Stimulated activated CD4-positive, alpha-beta T cell treated with anti-CD3 and anti-CD28 coated beads, Interleukin-15, amount 100 ng/mL, for 1 hour (primary cell): ENCODE measurements at places on chromosomes 3 and 15.

DNA sequence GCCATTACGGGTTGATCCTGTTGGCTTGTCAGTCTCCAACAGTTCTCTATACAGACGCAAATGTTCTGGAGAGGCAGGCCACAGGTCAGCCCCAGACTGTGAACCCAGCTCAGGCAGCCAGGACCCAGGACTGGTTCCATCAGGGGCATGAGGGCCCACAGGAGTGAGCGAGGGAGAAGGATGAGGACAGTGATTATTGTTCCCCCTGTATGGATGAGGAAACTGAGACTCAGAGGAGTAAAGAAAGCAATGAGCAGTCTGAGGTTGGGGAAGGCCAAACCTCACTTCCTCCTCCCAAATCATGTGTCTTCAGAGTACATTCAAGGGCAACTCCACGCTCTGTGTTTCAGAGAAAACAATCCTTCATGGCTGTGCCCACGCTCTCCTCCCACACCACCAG is 121.9 kb downstream of the RPLP1 start:
- DNase-seq: no peak

GRCh38 chr3:146712806-146713205 is 107.7 kb upstream of the PLSCR5 start:
- DNase-seq: no peak

- no peak for DNase-seq
Measured at GRCh38 chr3:14235003-14235911, 56.6 kb downstream of the LSM3 start.

DNA sequence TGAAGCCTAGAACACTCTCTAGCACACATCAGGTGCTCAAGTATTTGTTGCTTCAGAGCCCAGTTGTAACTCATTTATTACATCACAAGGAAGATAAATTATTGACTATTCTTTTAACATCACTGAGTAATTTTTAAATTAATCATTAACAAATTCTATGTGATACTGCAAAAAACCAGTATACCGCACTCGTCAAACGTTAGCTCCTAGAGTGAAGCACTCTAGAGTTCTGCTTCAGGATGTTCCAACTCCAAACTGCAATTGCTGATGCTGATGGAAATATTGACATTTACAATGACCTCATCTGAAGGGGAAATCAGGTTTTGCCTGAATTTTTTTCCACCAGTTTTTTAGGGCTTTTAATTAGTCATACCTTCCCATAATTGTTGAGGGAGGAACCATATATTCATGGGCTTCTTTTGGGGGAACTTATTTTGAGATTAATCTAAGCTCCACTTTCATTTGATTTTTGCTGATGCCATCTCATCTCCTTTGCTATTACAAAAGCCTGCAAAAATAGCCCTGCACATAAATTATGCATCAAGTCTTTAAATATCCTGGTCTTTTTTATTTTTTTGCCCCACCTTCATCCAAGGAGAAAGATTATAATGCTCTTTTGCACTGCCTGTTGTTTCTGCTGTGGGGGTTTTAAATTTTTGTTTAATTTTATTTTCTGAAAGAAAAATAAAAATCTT is 123.0 kb upstream of the STAC start:
- DNase-seq: no peak

DNA sequence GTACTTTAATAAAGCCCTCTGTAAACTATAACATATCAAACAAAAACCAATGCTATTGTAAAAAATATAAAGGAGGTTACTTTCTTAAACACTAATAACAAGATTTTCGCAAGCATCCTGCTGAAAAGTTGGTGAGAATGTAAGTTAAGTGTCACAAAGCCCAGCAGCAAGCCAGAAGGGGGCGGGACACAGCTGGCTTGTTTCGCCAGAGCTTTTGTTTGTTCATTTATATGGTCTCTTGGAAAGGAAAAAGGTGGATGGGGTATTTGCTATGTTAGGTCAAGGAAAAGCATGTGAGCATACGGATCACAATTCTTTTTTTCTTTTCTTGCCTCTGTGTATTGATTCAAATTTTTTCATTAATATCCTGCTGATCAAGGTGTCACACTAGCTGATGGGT is 59.9 kb downstream of the HACD2 start:
- DNase-seq: no peak

DNA sequence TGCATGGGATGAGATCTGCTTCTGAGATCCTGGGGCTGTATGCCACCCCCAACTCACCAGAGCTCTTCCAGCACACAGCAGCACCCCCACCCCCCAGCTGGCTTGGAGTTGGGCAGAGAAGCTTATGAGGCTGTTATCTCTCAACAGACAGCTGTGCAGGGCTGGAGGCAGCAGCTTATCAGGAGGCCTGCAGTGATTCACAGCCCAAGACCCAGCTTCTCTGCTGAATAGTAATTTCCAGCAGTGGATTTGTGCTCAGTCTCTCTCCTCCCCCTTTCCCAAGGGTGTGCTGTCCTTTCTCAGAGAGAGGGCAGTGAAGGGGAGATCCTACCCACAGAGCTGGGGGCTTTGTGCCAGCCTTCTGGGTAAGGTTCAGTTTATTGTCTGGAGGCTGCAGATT is 2.1 kb downstream of the RPP25 start:
- DNase-seq: no peak

GRCh38 chr15:37115538-37115937 is 15.2 kb upstream of the MEIS2 start:
- DNase-seq: no peak

- DNase-seq: no peak
Measured at GRCh38 chr3:134846911-134847317, 51.9 kb downstream of the EPHB1 start.

DNA sequence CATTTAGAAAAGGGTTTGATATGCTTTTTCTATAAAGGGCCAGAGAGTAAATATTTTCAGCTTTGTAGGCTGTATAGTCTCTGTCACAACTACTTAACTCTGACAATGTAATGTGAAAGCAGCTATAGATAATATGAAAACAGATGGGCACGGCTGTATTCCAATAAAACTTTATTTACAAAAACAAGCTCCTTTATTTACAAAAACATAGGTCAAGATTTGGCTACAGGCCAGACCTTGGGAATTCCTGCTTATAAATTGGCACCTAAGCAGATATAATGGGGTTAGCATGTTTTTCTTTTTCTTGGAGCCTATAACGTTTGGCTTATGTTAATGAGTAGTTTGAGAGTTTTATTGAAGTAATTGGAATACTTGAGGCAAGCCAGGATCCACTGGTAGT is 119.4 kb upstream of the CGNL1 start:
- DNase-seq: no peak

DNA sequence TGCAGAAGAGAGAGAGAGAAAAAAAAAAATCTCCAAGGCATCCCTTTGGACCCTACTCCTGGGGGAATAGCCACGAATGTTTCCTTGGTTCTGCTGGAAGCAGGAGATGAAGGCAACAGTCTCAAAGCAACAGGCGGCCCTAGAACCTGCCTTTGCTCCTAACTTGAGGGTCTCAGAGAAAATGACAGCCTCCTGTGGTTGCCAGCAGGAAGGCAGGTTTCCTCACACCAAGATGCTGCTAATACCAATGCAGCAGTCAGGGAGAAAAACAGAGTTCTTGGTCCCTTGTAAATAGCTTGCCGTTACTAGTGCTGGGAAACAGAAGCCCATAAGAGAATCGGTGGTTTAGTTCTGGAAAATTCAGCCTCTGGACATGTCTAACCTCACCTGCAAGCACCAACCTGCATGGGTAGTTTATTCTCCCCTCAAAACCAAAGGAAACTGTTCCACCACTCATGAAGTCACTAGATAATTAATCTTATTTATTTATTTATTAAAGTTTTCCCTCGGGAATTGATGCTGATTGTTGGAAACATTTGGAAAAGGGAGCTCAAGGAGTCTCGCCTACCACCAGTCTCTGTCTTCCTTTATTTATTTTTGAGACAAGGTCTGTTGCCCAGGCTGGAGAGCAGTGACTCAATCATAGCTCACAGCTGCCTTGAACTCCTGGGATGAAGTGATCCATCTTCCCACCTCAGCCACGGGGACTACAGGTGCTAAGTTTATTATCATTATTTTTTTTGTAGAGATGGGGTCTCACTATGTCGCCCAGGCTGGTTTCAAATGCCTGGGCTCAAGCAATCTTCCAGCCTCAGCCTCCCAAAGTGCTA is 883 bp upstream of the FRMD4B start:
- DNase-seq: no peak

GRCh38 chr3:187145149-187145895 is 6.0 kb upstream of the RPL39L start:
- DNase-seq: no peak

DNA sequence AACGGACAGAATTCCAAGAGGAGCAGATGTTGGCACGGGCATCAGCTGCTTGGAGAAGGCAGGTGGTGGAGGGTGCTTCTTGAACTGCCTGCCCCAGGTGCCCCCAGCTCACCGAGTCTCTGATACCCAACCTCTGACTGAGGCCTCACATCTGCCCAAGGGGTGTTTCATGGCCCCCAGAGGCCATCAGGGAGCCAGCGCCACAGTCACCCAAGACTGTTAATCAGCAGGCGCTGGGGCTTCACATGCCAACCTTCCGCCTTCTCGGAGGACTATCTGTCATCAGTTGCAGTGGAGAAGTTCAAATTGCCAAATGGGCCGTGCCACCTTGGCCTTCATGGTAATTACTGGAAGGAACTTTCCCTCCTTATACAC is 61.9 kb upstream of the SLC6A1 start:
- DNase-seq: no peak

DNA sequence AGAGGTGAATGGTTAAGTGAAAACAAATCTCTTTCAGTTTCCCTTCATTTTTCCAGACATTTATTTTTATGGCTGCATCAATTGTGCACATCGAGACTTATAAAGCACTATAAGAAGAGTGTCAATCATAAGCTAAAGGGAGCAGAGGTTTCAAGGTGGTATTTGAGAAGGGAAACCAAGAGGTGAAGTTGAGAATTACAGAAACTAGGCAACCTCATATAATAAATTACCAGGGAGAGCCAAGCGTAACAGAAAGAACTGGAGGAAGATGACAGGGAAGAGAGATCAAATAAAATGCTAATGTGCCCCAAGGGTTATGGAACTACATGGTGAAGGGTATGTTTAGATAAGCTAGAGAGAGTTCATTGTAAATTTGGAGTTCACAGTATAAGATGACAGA is 6.3 kb upstream of the CCDC54 start:
- no peak for DNase-seq

- no peak for DNase-seq
Measured at GRCh38 chr3:71723452-71724170, 1.6 kb downstream of the EIF4E3 start.

DNA sequence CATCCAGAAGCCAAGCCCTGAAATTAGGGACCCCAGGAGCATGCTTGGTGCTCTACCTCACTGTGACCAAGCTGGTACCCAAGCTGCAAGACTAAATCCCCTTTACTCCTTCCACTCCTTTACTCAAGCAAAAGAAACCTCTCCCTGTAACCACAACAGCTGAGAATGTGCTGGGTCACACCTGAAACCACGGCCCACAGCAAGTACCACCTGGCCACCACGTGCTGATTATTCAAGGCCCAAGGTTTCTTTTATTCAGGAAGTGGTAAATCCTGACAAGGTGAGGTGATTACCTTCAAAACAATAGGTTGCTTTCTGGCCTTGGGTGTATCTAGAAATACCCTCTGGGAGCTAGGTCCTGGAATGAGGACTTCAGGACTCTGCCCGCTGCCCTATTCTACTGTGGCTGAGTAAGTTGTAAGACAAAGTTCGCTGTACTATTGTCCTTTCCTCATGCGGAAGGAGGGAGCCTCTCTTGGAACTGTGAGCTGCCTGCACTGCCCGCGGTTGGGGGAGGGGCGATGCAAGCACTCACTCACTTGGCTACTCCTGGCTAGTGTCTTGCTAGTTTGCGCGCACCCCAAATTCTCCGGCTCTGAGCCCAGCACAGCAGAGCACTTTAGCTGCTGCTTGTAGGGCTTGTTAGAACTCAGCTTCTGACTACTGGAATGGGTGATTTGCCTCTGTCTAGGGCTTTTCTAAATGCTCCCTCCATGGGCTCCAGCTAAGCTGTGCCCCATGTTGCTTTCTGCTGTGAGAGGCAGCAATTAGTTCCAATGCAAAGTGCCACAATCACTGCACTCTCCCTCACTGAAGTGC is 487.1 kb upstream of the CNTN3 start:
- no peak for DNase-seq

DNA sequence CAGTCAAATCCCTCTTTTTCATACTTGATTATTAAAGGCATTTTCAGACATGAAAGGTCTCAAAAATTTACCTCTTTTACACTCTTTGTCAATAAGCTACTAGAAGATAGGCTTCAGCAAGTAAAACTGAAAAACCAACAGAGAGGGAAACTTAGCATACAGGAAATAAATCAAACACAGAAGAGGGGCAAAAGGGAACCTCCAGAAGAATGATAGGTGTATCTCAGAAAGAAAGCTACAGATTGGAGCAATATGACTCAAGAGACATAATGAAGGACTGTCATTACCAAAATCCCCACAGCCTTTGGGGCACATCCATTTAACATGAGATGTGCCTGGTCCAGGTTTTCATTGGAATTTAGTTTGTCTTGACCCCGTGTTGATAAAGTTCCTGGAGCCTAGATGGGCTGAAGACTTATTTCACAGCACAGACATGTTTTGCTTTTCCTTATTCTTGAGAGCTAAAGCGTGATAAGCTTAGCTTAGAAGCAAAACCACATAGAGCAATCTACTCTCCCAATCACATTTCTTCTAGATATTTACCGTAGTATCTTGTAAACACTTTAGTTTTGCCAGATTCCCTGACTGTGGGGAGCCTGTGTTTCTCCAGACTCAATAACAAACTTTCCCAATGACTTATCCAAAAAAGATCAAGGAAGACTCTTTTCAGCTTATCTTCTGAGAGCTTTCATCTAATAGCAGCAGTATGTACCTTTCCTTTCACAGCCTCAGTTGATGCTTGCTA is 11.7 kb downstream of the LRRFIP2 start:
- no peak for DNase-seq

DNA sequence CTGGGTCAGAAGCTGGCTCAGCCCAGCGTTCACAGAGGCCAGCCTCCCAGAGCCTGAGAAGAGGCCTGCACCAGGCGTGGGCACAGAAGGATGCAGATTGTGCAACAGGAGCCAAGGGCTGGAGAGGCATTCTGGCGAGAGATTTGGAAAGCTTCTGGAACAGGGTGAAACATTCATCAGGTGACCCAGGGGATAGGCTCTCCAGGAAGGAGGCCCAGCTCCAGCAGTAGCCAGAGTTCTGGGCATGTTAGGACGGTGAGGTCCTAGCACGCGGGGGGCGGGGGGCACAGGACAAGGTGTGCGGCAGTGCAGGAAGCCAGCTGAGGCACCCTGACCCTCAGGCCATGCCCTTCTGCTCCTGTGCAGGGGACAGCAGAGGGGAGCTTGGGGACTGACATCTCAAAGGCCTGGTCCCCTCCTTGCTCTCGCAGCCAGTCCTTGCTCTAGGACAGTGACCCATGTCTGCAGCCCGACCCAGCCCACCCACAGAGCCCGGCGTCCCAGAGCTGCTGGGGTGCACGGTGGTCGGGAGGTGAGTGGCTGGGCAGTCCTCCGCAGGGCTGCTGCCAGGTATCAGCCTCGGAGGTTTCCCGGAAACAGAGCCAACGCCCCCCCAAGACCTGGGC is 111.7 kb upstream of the KLF13 start:
- no peak for DNase-seq

DNA sequence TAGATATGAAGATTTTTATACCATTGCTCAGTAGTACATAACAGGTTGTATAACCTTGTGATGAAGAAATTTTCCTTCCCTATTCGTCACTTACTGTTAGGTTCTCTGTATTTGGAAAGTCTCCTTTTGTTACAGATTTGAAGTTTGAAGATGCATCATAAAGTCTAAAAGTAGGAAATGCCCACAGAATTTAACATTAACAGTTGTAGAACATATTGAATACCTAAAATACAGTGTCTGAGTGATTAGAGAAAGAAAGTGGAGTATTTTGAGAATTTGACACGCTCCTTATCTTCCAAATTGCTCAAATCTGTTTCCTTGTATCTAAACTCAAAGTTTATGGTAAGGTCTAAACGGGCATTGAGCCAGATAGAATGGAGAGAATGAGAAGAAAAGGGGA is 111.3 kb downstream of the MBNL1 start:
- no peak for DNase-seq
